ENCODE measurements at places on chromosomes 6 and 20. TPM values are rescaled to one million over a fixed set of nuclear protein-coding genes. Genes with fewer than 3 reads are reported as not detected.

The SPINT3 gene
- not detected for total RNA-seq

The PRDM13 gene
- 0.10 TPM for total RNA-seq

The ANKRD66 gene
- total RNA-seq: not detected

The PBOV1 gene
- not detected for total RNA-seq

The PXDC1 gene
- total RNA-seq: not detected

DNA sequence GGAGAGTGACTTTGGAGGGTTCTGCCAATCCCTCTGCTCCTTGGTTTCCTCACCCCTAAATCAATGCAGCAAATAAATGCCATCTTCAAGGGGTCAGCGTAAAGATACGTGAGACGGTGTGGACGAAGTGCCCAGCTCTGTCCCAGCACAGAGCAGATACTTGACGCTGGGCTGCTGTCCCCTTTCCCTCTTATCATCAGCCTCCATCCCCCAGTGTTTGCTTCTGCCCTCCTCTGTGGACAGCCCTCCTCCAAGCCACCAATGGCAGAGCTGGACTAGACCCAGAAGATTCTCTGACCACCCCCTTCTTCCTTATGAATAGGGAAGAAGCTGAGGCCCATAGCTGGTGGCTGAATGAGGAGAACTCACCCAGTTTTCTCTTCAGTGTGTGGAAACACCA is 17.7 kb upstream of the PI16 start:
- peaks cover 3% of the 10 kb centered on the region for H3K27me3 ChIP-seq
- no peak overlapping the region for H3K4me3 ChIP-seq
- H3K4me1 ChIP-seq: no peaks in the 10 kb centered on the region

DNA sequence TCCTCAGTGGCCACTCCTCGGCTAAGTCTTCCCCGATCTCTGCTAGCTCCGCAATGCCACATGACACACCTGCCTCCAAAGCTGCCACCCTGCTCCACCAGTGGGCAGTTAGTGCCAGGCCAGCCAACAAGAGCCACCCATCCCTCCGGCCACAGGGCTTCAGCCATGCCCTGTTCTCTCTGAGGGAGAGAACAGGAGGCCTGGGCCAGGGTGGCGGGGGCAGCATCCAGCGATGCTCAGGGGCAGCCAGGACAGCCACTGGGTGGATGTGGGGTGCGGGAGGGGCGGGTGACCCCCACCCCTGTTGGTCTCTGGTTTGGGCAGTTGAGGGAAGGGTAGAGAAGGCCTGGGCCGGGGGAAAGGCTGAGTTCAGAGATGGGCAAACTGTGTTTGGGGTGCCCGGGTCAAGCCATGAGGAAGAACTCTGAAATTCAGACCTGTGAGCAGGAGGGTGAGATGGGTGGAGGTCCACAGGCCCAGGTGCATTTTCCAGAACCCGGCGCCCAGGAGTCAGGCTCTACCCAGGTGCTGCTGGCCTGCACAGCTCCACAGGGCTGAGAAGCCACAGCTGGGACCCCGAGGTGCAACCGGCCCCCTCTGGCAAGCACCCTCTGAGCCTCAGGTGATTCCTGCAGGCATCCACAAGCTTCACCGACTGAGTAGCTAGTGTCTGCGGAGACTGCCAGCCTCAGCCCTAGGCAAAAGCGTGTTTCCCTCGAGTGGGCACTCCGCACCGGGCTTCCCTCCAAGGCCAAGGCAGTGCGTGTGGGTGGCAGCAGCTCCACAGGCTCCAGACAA is 91.1 kb downstream of the SULF2 start:
- H3K4me3 ChIP-seq: no peak overlapping the region
- no peak for DNase-seq
- peaks cover 10% of the 10 kb centered on the region for H3K36me3 ChIP-seq
- no peak overlapping the region for H3K27ac ChIP-seq
- peaks cover 3% of the 10 kb centered on the region for H3K4me1 ChIP-seq

- no peak within 1 kb of the TSS for H3K27ac ChIP-seq
- peak; percentile 76 for DNase-seq
- peaks cover 30% of the 10 kb centered on the region for H3K27me3 ChIP-seq
- no peaks in the 10 kb centered on the region for H3K36me3 ChIP-seq
- peak within 1 kb of the TSS; percentile 83 for H3K4me3 ChIP-seq
- H3K4me1 ChIP-seq: peaks cover 14% of the 10 kb centered on the region
Observed at GRCh38 chr6:116615937-116616736, at the start of gene RSPH4A. TSS of gene RSPH4A (plus strand) at chr6:116616479. CDS start at chr6:116616624, 145 bp downstream.

DNA sequence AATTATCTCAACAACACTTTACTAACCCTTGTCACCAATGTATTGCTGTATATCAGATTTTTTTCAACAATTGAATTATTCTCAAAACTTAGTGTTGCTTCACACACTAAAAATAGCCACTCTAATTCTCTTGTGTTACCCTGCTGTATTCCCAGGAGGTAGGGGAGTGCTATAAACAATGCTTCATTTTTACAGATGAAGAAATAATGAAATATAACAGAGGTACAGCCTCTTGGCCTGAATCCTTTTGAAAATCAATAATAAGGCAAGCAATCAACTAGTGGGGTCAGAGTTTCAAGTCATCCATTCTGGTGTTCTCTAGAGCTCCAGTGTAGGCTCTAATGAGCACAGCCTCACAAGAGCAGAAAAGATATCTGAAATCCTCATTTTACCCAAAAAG is 10.9 kb downstream of the HIVEP2 start:
- no peaks in the 10 kb centered on the region for H3K27me3 ChIP-seq
- peaks cover 88% of the 10 kb centered on the region for H3K4me1 ChIP-seq
- H3K27ac ChIP-seq: peak overlapping the region; percentile 81
- no peak overlapping the region for H3K4me3 ChIP-seq
- peaks cover 57% of the 10 kb centered on the region for H3K36me3 ChIP-seq

- H3K27me3 ChIP-seq: no peaks in the 10 kb centered on the region
- H3K36me3 ChIP-seq: no peaks in the 10 kb centered on the region
- H3K4me3 ChIP-seq: no peak overlapping the region
- H3K4me1 ChIP-seq: no peaks in the 10 kb centered on the region
- H3K27ac ChIP-seq: no peak overlapping the region
- DNase-seq: no peak
Observed at GRCh38 chr20:24665741-24666191, 196.3 kb downstream of the SYNDIG1 start.

- DNase-seq: no peak
- H3K4me3 ChIP-seq: no peak overlapping the region
- H3K27ac ChIP-seq: no peak overlapping the region
- no peaks in the 10 kb centered on the region for H3K36me3 ChIP-seq
- no peaks in the 10 kb centered on the region for H3K4me1 ChIP-seq
- H3K27me3 ChIP-seq: peaks cover 13% of the 10 kb centered on the region
Observed at GRCh38 chr6:75396005-75396800, 97.4 kb downstream of the FILIP1 start.

DNA sequence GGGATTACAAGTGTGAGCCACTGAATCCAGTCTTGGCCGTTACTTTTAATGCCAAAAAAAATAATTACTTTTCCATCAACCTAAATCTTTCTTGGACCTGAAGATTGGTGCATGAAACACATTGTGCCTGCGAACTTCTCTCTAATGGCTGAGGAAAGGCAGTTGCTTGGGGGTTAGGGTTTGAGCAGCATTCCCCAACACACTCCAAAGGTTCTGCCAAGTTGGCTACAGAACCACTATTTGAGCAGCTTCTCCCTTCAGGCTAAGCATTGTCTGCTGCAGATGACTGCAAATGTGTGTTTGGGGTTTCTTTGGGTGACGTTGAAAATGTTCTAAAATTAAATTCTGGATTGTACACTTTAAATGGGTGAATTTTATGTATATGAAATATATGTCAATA is 6.3 kb upstream of the LBP start:
- peaks cover 42% of the 10 kb centered on the region for H3K27me3 ChIP-seq
- no peak for DNase-seq
- H3K4me1 ChIP-seq: no peaks in the 10 kb centered on the region
- H3K4me3 ChIP-seq: no peak overlapping the region
- H3K27ac ChIP-seq: no peak overlapping the region

- peaks cover 9% of the 10 kb centered on the region for H3K4me1 ChIP-seq
- no peak overlapping the region for H3K27ac ChIP-seq
- DNase-seq: no peak
- peaks cover 2% of the 10 kb centered on the region for H3K36me3 ChIP-seq
- no peaks in the 10 kb centered on the region for H3K27me3 ChIP-seq
Observed at GRCh38 chr20:32999603-33000250, 4.5 kb downstream of the SUN5 start.

DNA sequence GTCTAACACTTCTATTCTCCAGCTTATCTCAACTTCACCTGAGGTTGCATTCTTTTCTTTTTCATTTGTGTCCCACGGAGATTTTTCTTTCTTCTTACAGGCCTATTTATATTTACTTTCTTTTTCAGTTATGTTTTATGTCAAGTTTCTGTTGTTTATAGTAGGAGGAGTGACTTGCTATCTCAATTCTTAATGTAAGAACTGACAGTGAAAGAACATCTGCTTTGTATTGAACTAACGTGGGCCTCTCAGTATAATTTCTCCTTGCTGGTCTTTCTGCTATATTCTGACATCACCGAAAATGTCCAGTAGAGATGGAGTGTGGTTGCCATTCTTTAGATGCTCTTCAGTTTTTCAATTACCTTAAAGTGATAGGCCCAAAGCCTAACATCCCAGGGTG is 521.7 kb downstream of the EPM2A start:
- no peaks in the 10 kb centered on the region for H3K27me3 ChIP-seq
- no peaks in the 10 kb centered on the region for H3K36me3 ChIP-seq
- no peak overlapping the region for H3K4me3 ChIP-seq

DNA sequence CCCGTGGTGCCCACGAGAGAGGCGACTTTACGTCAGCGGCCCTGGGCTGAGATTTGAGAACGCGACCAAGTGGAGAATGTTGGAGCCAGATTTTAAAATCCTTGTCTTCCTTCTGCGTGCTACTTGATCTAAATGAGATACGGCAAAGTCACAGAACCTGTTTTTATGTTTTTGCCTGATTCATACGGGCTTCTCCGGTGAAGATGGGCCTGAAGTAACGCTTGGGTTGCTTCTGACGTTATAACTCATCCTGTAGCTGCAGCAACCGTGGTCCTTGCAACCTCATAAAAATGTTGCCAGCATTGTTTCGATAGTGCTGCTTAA is 462 bp upstream of the SLC35B3 start:
- peak overlapping the region; percentile 96 for H3K27ac ChIP-seq
- no peaks in the 10 kb centered on the region for H3K27me3 ChIP-seq
- no peak for DNase-seq
- peaks cover 29% of the 10 kb centered on the region for H3K36me3 ChIP-seq

DNA sequence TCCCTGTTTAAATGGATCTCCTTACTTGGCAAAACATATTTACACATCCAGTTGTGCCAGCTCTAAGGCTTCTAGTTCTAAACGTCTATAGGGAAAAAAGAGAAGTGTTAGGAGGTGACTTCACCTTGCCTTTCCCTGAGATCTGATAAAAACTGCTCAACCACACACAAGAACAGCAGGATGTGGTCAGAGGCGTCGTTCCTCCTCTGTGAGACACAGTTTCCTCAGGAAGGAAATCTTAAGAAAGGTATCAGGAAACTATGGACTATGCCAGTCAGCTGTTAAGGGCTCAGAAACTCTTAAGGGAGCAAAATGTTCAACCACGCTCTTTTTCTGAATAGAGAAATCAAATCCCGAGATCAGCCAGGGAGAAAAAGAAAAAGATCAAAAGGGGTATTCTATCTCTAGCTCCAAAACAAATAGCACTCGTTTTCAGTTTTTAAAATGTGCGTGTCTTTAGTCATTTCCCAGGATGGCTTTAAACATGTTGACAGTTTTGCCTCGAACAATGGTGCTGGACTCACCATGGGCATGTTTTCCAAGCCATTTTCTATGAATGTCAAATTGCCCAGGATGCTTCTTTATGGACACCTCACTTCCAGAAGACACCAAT is 154.5 kb downstream of the HACE1 start:
- peak; percentile 14 for DNase-seq
- H3K4me3 ChIP-seq: peak overlapping the region; percentile 8
- H3K36me3 ChIP-seq: peaks cover 7% of the 10 kb centered on the region
- H3K27ac ChIP-seq: peak overlapping the region; percentile 36
- peaks cover 21% of the 10 kb centered on the region for H3K4me1 ChIP-seq

DNA sequence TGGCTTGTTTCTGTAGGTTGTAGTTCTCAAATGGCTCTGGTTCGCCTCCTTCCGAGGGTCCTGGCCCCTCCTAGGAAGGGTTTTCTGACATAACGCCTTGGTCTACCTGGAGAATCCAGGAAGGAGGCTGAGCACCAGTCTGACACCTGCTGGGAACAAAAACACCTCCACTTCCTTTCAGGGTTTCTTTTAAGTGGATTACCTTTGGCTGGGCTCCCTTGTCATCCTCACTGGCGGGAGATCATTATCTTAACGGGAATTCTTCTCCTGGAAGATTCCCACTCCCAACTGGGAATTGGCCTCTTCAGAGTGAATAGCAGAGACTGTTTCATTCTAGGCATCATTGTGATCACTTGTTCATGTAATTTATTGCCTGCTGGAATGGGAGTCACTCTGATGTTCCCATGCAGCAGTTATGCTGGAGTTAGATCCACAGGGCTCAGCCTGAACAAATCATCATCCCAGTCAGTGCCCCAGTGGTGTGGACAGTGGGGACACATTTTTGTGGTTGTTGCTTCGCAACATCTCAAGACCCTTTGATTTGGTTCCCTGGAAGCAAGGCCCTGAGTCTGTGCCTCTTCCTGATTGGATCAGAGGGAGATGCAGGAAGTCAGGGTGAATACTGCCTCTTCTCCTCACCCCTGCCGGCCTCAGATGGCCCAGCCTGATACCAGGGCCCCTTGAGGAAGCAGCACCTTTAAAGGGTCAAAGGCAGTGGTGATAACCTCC is 49.1 kb downstream of the LYRM2 start:
- no peak overlapping the region for H3K4me3 ChIP-seq
- no peaks in the 10 kb centered on the region for H3K4me1 ChIP-seq
- no peak for DNase-seq

GRCh38 chr6:16964553-16965499 is 137.0 kb upstream of the STMND1 start:
- peaks cover 12% of the 10 kb centered on the region for H3K4me1 ChIP-seq
- peaks cover 26% of the 10 kb centered on the region for H3K27me3 ChIP-seq
- H3K4me3 ChIP-seq: no peak overlapping the region
- H3K36me3 ChIP-seq: no peaks in the 10 kb centered on the region
- no peak overlapping the region for H3K27ac ChIP-seq
- DNase-seq: peak; percentile 63

DNA sequence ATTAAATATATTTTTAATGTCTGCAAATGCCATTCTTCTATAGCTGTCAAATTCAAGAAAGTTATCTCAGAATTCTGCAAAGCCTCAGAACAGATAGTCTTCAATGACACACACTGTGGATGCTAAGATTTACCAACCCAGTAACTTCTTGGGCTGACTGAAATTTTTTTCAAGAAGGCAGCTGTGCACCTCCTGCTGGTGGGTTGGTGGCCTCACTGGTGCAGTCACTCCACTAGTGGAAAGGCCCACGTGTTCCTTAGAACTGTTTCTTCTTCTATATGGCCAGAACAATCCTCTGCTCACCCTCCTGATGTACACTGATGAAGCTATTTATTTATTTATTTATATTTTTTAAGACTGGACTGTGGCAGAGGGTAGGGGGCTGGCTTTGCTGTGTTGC is 28.1 kb upstream of the MTCL3 start:
- DNase-seq: no peak
- H3K27ac ChIP-seq: no peak overlapping the region
- no peak overlapping the region for H3K4me3 ChIP-seq
